ENCODE measurements at places on chromosomes 3 and 15. TPM values are rescaled to one million over a fixed set of nuclear protein-coding genes. Genes with fewer than 3 reads are reported as not detected.

- no peaks in the 10 kb centered on the region for H3K27me3 ChIP-seq
- no peaks in the 10 kb centered on the region for H3K4me1 ChIP-seq
- H3K27ac ChIP-seq, result no peak overlapping the region
- H3K36me3 ChIP-seq, result no peaks in the 10 kb centered on the region
Observed at GRCh38 chr3:104952146-104952972, 414.4 kb upstream of the ALCAM start.

DNA sequence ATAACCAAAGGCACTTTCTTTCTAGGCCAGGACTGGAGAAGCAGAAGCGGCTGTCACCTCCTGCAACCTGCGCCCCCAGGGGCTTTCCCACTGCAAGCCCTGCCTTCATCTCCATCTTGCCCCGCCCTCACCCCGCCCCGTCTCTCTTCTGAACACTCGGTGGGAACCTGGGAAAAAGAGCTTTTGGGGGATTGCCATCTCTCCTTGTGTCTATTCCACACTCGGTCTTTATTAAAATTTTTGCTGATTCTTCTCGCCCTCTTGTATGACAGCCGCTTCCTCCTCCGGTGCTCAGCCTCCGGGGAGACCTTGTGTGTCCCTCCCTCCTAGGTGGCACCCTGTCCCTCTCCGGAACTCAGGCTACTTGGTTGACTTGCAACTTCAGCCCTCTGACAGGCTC lies 41.9 kb upstream of the SPESP1 start:
- H3K27ac ChIP-seq, result no peak overlapping the region
- H3K4me1 ChIP-seq, result peaks cover 12% of the 10 kb centered on the region
- DNase-seq, result no peak
- no peaks in the 10 kb centered on the region for H3K36me3 ChIP-seq

DNA sequence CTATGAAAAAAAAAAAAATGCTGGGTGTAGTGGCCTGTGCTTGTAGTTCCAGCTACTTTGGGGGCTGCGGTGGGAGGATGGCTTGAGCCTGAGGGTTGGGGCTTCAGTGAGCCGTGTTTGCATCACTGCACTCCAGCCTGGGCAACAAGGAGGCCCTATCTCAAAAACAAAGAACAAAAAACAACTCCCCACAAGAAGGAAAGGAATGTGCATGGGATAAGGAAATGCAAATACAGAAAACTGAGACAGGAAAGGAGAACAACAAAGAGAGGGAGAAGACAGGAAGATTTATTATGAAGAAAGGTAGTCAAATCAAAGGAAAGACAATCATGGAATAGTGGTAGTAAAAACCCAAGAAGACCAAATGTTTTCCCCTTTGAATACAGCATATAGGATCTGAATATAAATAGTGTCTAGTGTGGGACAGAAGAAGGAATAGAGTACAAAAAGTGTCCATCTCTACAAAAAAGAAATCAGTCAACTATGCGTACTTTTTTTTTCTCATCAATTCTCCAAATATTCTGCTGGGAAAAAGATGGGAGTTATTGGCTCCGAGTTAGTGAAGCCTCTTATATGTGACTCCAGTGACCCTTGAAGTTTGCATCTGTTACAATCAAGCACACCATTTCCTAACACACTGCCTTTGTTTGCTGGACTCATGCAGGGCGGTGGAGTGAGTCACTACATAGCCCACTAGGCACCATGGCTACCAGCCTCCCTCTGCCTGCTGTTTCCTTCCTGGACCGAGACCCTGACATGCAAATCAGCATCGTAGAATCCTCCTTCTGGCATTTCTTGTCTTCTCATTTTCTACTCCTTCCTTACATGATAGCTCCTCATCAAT lies 101.2 kb upstream of the PTX3 start:
- H3K4me1 ChIP-seq, result no peaks in the 10 kb centered on the region
- no peaks in the 10 kb centered on the region for H3K36me3 ChIP-seq
- H3K27me3 ChIP-seq, result no peaks in the 10 kb centered on the region

DNA sequence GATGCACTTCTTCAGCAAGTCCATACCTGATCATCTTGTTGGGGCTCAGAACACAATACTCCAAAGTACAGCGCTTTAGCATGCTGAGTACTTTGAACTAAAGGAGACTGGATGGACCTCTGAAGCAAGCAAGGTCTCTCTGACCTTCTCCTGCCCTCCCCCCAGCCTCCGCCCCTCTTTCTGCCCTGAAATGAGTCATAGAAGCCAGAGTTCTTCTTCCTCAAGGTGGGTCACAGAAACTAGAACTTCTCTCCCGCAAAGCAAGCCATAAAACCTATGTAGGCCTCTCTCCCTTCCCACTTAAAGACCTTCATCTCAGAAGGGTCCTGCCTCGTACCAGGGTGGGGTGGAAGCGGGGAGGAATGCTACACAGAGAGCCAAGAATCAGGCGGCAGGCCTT lies 230.5 kb upstream of the PROK2 start:
- H3K27me3 ChIP-seq, result no peaks in the 10 kb centered on the region
- H3K4me3 ChIP-seq, result no peak overlapping the region
- DNase-seq, result peak; percentile 19
- no peaks in the 10 kb centered on the region for H3K4me1 ChIP-seq
- H3K27ac ChIP-seq, result peak overlapping the region; percentile 69
- no peaks in the 10 kb centered on the region for H3K36me3 ChIP-seq

DNA sequence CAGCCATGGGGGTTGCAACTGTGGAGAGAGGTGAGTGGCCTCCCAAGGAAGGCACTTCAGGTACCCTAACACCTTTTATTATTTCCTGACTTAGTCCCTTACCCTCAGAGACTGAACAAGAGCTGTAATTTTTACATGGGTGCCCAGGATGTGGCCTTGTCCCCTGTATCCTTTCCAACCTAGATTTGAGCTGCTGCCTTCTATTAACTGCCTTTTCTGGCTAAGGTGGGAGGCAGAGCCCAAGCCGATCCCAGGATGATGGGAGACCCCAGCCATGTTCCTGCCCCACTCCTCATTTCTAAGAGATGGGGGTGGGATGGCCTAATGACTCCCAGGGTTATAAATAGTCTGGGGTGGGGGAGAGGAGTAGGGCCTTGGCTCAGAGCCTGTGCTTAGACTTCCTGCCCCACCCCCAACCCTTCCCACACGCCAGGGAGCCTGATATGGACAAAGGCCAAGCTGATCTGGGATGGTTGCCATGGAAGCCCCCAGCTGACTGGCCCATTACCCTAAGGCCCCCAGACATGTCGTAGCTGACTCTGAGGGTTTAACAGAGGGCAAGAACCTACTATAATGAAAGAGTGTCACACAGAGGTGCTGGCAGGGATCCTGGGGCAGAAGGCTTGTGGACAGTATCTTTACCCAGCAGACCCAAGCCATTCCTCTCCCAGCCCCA lies 1.9 kb downstream of the KLHDC8B start:
- DNase-seq, result peak; percentile 85
- peak overlapping the region; percentile 92 for H3K27ac ChIP-seq
- H3K4me1 ChIP-seq, result peaks cover 33% of the 10 kb centered on the region
- no peak overlapping the region for H3K4me3 ChIP-seq

DNA sequence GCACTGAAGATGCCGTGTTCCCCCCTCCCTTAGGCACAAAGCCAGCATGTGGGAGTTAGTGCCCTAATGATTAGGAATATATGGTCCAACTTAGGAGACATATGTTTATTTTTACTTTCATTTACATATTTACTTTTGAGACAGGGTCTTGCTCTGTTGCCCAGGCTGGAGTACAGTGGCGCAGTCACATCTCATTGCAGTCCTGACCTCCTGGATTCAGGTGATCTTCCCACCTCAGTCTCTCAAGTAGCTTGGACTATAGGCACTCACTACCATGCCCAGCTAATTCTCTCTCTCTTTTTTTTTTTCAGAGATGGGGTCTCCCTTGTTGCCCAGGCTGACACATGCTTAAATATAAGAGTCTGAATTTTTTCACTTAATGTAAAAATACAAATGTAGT lies 51.6 kb upstream of the TBC1D23 start:
- H3K4me1 ChIP-seq, result peaks cover 13% of the 10 kb centered on the region
- no peak overlapping the region for H3K4me3 ChIP-seq
- no peaks in the 10 kb centered on the region for H3K36me3 ChIP-seq
- H3K27ac ChIP-seq, result no peak overlapping the region
- H3K27me3 ChIP-seq, result no peaks in the 10 kb centered on the region
- no peak for DNase-seq

DNA sequence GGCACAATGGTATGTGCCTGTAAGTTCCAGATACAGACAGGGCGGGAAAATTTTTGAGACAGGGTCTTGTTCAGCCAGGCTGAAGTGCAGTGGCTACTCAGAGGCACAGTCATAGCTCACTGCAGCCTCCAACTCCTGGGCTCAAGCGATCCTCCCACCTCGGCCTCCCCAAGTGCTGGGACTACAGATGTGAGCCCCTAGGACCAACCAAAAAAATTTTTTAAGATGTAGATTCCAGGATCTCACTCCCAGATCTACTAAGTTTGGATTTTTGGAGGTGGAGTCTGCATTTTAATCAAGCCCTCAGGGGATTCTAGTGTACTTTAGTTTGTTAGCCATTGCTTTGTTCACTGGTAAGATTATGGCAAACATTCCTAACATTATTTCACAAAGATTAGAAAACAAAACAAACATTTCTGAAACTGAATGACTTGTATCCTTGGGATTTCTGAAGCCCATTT lies 2.7 kb downstream of the LIPH start:
- no peaks in the 10 kb centered on the region for H3K27me3 ChIP-seq
- H3K4me3 ChIP-seq, result no peak overlapping the region
- no peaks in the 10 kb centered on the region for H3K36me3 ChIP-seq
- DNase-seq, result no peak
- H3K27ac ChIP-seq, result peak overlapping the region; percentile 68
- H3K4me1 ChIP-seq, result peaks cover 6% of the 10 kb centered on the region

DNA sequence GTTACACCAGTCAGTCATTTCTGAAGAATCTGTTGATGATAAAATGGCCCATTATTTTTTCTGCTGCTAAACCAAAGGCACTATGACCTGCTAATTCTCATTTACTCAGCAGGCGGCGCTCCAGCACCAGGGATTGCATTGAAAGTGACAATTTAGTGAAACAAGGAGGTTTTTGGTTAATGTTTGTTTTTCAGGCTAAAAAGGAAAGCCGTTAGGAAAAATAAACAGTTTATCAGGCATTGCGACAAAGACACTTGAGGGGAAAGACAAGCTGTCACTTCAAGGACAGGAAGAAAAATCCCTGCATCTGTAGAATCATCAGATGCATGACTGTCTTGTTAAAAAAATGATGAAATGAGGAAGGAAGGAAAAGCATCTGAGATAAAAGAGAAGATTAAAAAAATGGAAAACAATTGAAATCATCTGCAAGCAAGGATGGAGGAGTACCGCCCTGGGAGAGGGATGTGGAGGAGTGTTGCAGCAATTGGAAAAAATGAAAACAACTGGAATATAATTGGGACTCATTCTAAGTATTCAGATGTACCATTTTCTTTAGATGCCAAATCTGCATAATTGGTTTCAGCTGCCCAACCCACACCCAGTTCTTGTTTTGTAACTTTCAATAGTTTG lies 54.0 kb downstream of the NR1D2 start:
- H3K27ac ChIP-seq, result no peak overlapping the region
- H3K27me3 ChIP-seq, result no peaks in the 10 kb centered on the region
- H3K4me1 ChIP-seq, result peaks cover 7% of the 10 kb centered on the region
- DNase-seq, result peak; percentile 74
- H3K36me3 ChIP-seq, result no peaks in the 10 kb centered on the region

DNA sequence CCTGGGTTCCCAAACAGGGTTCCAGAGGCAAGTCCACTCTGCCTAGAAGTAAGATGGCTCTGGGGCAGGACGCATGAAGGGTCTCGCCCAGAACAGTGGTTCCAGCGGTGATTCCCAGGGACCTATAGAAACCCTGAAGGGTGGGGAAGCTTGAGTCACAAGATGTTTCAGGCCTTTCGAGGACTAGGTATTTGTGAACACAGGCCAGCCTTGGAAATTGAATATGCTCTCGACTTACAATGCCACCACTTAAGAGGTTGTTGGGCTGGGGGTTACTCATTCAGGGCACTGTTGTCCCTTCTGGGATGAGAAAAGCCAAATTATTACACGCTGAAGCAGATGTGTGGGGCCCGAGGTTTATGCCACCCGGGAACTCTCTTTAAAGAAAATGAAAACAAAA lies 152.0 kb downstream of the TJP1 start:
- H3K27me3 ChIP-seq, result no peaks in the 10 kb centered on the region
- H3K36me3 ChIP-seq, result no peaks in the 10 kb centered on the region
- peaks cover 8% of the 10 kb centered on the region for H3K4me1 ChIP-seq
- no peak overlapping the region for H3K4me3 ChIP-seq
- DNase-seq, result no peak

- H3K4me1 ChIP-seq, result no peaks in the 10 kb centered on the region
- no peaks in the 10 kb centered on the region for H3K36me3 ChIP-seq
- no peaks in the 10 kb centered on the region for H3K27me3 ChIP-seq
- no peak for DNase-seq
- no peak overlapping the region for H3K4me3 ChIP-seq
Observed at GRCh38 chr15:33360886-33361285, 50.1 kb downstream of the RYR3 start.

DNA sequence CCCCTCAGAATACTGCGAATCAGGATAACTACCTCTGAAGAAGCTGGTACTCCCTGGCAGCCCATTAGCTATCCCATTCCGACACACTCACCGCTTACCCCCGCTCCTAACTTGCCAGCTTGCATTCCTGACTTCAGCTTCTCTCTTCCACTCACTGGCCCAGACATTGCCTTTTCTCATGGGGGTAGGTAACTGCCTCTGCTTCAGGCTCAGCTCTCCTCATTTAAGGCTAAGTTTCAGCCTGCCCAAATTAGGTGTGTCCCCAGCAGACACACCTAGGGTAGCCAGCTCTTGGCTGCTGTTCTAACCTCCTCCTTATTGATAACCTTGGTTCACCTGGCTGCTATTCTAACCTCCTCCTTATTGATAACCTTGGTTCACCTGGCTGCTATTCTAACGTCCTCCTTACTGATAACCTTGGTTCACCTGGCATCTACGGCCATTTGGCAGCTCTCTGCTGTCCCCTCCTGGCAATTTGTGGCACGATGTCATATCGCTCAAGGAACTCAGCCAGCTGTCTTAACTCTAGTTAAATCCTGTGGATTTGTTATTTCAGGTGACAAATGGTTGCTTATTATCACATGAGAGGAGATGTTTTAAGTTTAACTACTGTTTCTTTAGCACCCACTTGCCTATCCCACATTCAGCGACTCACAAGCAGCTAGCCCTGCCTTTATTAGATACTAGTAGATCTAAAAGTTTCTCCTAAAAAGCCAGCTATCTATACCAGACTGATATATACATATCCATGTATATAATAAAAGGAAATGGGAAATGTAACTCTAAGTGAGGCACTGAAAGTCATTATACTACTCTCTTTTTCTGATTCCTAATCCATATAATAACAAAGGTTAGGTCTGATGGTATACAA lies 106.5 kb upstream of the ACP3 start:
- no peaks in the 10 kb centered on the region for H3K27me3 ChIP-seq
- no peak overlapping the region for H3K27ac ChIP-seq
- no peak overlapping the region for H3K4me3 ChIP-seq
- H3K4me1 ChIP-seq, result no peaks in the 10 kb centered on the region

DNA sequence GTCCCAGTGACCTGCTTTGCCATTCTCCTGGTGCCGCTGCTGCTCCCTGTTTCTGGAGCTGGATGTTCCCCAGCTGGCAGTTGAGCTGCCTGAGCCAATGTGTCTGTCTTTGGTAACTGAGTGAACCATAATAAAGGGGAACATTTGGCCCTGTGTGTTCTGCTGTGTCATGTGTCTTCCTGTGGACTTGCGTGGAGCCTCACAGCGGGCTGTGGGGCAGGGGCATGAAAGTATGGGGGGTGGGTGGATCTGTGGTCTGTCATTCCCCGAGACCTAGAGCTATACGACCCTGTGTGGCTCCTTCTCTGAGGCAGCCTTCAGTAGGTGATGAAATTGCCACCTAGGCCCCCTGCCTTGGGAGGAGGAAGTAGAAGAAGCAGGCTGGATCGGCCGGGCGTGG lies 2.0 kb upstream of the PPCDC start:
- no peak overlapping the region for H3K27ac ChIP-seq
- peaks cover 7% of the 10 kb centered on the region for H3K4me1 ChIP-seq
- H3K4me3 ChIP-seq, result no peak overlapping the region
- DNase-seq, result no peak

The KBTBD8 gene
- total RNA-seq, result 10.0 TPM

The TRIM59 gene
- 9.8 TPM for total RNA-seq

The BCL2A1 gene
- 7.8 TPM for total RNA-seq

The CILP gene
- 62.9 TPM for total RNA-seq

Data from hepatocyte (in vitro differentiated cells).